Heart right ventricle (tissue), 16 donors: ENCODE measurements at places on chromosomes 5 and 9. TPM values are rescaled to one million over a fixed set of nuclear protein-coding genes. Genes with fewer than 3 reads are reported as not detected.

GRCh38 chr9:95740217-95741004 is 135.1 kb upstream of the ERCC6L2 start:
- no peaks in the 10 kb centered on the region for H3K36me3 ChIP-seq
- H3K27ac ChIP-seq = no peak overlapping the region
- no peaks in the 10 kb centered on the region for H3K27me3 ChIP-seq
- no peak overlapping the region for H3K4me3 ChIP-seq

- no peak for DNase-seq
- no peak overlapping the region for H3K4me3 ChIP-seq
- no peaks in the 10 kb centered on the region for H3K36me3 ChIP-seq
- H3K4me1 ChIP-seq = no peaks in the 10 kb centered on the region
These were observed 131.0 kb upstream of the IER5L start for GRCh38 chr9:129309041-129309430.

GRCh38 chr5:36611520-36612274 is 5.3 kb downstream of the SLC1A3 start:
- peak; percentile 44 for DNase-seq
- no peak overlapping the region for H3K4me3 ChIP-seq
- H3K27me3 ChIP-seq = peaks cover 4% of the 10 kb centered on the region
- H3K4me1 ChIP-seq = peaks cover 23% of the 10 kb centered on the region
- H3K36me3 ChIP-seq = no peaks in the 10 kb centered on the region

DNA sequence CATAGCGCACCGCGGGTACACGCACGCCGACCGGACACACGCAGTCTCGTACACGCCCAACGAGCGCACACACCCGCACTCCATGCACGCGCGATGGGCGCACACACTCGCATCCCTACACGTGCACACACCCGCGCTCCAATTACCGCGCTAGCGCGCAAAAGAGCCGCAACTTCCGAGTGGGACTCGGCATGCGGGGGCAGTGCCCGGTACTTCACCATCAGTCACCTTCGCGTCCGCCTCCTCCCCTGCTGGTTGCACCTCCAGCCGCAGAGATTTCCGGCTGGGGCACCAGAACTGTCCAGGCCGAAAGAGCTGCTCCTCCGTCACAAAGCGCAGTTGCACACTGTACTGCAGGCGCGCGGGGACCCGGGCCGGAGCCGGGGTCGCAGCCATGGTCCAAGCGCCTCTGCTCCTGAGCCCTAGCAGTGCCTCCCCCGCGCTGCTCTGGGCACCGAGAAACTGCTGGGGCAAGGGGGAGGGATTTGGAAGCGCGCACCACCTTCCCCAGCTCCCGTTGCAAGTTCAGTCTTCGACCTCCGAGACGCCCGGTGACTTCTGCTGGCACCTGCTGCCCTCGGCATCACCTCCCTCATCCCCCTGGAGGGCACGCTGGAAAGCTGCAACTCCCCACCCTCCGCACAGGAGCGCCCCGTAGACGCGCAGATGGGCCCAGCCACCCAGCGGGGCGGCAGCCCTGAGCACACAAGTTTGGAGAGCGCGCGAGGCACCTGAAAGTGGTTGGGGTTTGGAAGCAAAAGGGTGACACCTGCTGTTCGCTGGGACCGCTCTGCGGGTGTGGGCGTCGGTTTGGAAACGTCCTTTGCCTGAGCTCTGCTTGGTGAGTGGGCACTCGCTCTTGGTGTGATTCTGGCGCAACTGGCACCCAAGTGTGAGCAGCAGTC is 337.4 kb upstream of the PUM3 start:
- peak overlapping the region; percentile 33 for H3K4me3 ChIP-seq
- peak; percentile 21 for DNase-seq
- peaks cover 10% of the 10 kb centered on the region for H3K4me1 ChIP-seq
- H3K27ac ChIP-seq = no peak overlapping the region

DNA sequence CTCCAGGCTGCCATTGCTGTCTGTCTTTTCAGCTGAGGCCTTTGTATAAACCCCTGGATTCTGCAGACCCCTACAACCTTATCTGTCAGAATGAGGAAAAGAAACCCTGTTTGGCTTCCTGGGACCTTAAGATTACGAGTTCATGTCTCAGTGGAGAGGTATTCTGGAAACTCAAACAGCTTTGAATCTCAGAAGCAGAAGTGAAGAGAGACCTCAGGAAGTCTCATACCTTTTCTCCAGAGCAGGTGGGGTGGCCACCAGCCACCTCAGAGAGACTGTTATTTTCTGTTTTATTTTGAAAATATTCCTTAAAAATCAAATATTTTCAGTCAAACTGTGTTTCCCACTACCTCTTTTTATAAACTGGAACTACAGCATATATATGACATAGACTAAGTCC is 457.5 kb downstream of the TMEM232 start:
- no peaks in the 10 kb centered on the region for H3K4me1 ChIP-seq
- H3K4me3 ChIP-seq = no peak overlapping the region
- DNase-seq = no peak
- H3K27me3 ChIP-seq = no peaks in the 10 kb centered on the region
- no peak overlapping the region for H3K27ac ChIP-seq

DNA sequence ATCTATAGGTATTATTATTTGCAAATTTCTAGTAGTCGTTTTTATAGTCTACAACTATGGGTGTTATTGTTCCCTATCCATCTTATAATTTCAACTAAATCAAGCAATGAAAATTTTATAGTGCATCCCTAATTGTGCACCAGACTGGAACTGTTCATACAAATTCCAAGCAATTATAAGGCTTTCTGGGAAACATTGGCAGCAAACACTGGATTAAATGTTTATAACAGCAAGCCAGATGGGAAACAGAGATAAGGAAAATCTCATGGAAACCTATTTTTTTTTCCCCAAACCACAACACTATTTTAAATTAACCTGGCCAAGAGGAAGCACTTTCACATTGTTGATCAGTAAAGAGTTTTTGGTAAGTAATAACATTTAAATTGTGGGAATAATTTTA is 524.3 kb downstream of the RASEF start:
- H3K4me1 ChIP-seq = no peaks in the 10 kb centered on the region
- no peaks in the 10 kb centered on the region for H3K36me3 ChIP-seq
- H3K27me3 ChIP-seq = no peaks in the 10 kb centered on the region
- H3K27ac ChIP-seq = no peak overlapping the region

- peaks cover 86% of the 10 kb centered on the region for H3K4me1 ChIP-seq
- peaks cover 5% of the 10 kb centered on the region for H3K36me3 ChIP-seq
- H3K27me3 ChIP-seq = no peaks in the 10 kb centered on the region
- DNase-seq = no peak
These were observed 7.2 kb downstream of the P4HA2 start for GRCh38 chr5:132220491-132220890.

DNA sequence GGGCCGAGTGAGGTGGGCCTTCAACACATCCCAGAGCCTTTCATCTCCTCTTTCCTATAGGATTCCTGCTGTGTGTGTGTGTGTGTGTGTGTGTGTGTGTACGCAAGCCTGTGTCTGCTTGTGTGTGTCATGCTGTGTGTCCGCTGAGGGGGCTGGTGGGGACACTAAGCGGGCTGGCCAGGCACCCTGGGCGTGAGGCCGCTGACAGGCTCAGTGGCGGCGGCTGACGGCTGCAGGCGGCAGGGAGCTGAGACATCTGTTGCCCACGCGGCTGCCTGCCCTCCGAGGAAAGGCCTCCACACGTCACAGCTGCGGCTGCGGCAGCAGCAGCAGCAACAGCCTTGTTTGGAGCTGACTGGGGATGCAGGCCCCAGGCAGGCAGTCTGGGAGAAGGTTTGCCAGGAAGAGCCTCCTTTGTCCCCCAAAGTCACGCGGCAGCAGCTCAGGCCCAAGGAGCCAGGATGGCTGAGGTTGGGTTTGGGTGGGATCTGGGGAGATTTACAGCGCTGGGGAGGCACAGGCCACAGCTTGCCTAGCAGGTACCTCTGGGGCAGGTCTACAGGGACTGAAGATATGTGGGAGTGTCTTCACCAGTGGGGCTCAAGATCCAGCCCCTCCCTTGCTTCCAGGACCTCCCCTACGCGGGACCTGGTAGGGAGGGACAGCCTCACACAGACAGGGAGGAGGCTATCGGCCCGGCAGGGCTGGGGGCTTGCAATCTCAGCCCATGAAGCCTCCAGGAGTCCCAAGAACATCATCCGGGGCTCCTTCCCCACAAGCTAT is 1.8 kb downstream of the PDLIM4 start:
- H3K27ac ChIP-seq = peak overlapping the region; percentile 65
- no peaks in the 10 kb centered on the region for H3K36me3 ChIP-seq
- peaks cover 53% of the 10 kb centered on the region for H3K4me1 ChIP-seq
- H3K27me3 ChIP-seq = no peaks in the 10 kb centered on the region
- H3K4me3 ChIP-seq = no peak overlapping the region
- DNase-seq = peak; percentile 39

DNA sequence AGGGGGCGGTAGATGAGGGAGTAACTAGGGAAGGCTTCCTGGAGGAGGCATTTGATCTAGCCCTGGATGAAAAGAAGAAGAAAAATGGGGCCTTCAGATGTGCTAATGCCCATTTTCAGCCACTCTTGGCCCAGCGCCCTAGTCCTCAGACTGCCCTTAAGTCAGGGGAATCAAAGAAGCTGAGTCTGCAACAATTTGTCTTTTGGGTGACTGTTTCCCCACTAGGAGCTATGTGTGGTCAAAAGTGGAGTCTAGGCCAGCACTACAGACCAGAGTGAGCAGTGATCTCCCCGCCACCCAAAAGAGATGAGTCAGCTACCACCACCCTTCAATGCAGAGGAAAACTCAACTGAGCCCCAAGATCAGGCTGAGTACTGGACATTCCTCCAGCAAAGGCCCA is 542.1 kb downstream of the BNC2 start:
- no peaks in the 10 kb centered on the region for H3K4me1 ChIP-seq
- H3K27ac ChIP-seq = no peak overlapping the region
- H3K36me3 ChIP-seq = no peaks in the 10 kb centered on the region
- H3K27me3 ChIP-seq = no peaks in the 10 kb centered on the region
- no peak for DNase-seq

DNA sequence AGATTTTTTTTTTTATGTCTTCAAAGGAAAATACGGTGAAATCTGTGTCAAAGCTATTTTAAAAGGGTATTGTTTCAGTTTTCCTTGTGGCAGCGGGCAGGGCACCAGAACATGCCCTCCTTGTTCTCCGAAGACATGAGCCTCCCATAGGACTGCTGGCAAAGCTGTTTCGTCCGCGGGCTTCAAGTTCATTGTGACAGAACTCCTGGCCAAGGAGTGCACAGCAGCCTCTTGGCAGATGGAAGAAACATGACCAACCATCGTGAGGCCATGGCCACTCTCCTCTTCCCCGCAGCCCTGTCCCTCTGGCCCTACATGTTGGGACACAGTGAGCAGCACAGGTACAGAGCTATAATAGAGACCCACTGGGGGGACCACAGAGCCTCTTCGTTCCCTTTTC is 99.5 kb downstream of the AOPEP start:
- no peaks in the 10 kb centered on the region for H3K36me3 ChIP-seq
- DNase-seq = no peak
- no peak overlapping the region for H3K4me3 ChIP-seq
- H3K4me1 ChIP-seq = peaks cover 37% of the 10 kb centered on the region
- no peaks in the 10 kb centered on the region for H3K27me3 ChIP-seq

DNA sequence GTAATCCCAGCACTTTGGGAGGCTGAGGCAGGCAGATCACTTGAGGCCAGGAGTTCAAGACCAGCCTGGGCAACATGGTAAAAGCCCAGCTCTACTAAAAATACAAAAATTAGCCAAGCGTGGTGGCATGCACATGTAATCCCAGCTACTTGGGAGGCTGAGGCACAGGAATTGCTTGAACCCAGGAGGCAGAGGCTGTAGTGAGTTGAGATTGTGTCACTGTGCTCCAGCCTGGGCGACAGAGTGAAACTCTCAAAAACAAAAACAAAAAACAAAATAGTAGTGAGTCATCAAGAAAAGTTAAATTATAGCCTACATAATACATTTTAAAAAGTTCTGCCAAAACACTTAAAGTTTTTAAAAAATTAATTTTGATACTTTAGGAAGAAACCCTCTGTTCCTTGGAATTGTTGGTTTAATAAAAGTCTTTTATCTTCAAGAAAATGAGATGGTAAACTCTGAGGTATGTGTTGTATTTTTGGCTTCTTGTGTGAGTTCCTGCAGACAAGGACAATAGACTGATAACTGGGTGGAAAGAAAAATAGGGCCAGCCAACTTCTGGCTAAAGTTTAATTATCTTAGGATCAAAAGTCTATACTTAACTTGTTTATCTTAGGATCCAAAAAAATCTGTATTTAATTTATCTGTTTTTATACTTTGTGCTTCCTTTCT is 9.3 kb downstream of the RUSC2 start:
- H3K4me1 ChIP-seq = peaks cover 35% of the 10 kb centered on the region
- H3K27ac ChIP-seq = no peak overlapping the region
- no peaks in the 10 kb centered on the region for H3K36me3 ChIP-seq
- H3K27me3 ChIP-seq = no peaks in the 10 kb centered on the region

The MLANA gene
- not detected for total RNA-seq
